NCI-H1105 (cell line): ENCODE measurements at places on chromosomes 7 and 10.

- no peak for DNase-seq
Measured at GRCh38 chr10:15181576-15182156, 13.2 kb upstream of the NMT2 start.

GRCh38 chr10:106947643-106948042 is 216.9 kb downstream of the SORCS1 start:
- no peak for DNase-seq

DNA sequence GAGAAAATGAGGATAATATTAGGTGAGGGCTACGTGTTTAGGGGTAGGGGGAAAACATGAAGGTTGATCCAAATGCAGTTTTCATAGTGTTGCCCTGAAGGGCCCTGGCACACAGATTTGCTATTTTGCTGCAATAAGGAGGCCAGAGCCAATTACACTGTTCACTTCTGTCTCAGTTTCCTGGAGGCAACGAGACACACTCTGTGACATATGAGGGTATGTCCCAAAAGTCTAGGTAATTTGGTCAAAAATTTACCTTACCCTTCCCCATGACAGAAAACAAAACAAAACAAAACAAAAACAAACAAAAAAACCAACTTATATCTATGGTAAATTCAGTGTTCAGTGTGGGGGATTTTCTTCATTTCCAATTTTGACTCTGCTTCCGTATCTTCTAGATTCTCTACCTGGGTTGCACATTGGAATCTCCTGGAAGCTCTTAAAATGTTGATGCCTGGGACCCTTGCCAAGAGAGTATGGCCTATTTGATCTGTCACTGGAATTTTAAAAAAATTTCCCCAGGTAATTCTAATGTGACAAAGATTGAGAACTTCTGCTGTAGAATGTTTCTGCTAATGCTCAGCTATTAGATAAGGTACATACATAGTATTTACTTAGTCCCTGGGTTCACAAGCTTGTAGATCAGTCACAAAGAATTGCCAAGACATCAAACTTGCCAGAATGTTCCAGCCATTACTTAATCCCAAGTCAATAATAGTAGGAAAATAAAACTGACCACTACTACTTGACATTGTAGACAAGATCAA is 139.5 kb downstream of the SEMA3E start:
- no peak for DNase-seq

GRCh38 chr10:12358863-12359564 is 9.7 kb downstream of the CAMK1D start:
- DNase-seq: no peak

- no peak for DNase-seq
Measured at GRCh38 chr10:8055420-8056349, 1.2 kb downstream of the GATA3 start.

GRCh38 chr7:159218170-159218569 is 73.5 kb upstream of the VIPR2 start:
- DNase-seq: no peak

DNA sequence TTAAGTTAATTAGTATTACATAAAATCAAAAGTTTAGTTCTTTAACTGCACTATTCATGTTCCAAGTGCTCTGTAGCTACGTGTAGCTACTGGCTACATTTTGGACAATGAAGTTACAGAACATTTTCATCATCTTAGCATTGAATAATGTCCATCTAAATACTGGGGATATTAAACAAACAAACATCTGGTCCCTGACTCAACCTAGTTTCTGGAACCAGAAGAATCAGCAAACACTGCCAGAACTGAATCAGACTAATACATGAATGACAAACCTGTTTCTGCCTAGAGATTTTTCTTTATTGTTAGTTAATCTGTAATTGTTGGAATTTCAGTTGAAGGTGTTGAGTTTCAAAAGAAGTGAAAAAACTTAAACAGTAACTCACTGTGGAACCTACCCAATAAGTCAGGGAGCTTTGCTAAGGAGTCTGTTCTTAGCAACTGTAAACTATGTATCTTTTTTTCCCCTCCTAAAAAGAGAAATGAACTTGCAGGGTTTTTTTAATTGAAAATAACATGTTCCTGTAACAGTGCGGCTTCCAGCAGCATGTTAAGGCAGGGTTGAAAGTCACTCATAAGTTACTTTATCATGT is 58.3 kb downstream of the CDK13 start:
- no peak for DNase-seq
